ENCODE measurements at places on chromosomes 12 and 14. TPM values are rescaled to one million over a fixed set of nuclear protein-coding genes. Genes with fewer than 3 reads are reported as not detected.

CCDC197 gene
- total RNA-seq, result not detected

MED13L gene
- 178 TPM for total RNA-seq

SLC17A8 gene
- not detected for total RNA-seq

DAO gene
- not detected for total RNA-seq

PMCH gene
- not detected for total RNA-seq

RPL6 gene
- 1,201 TPM for total RNA-seq

DEPDC4 gene
- 1.7 TPM for total RNA-seq

XRCC3 gene
- total RNA-seq, result 23.4 TPM

GZMB gene
- total RNA-seq, result not detected

BDKRB1 gene
- total RNA-seq, result 2.5 TPM

KERA gene
- not detected for total RNA-seq

ADCY6 gene
- 48.9 TPM for total RNA-seq

IRAK3 gene
- 3.5 TPM for total RNA-seq

EGLN3 gene
- 0.19 TPM for total RNA-seq

All from regular cardiac myocyte (primary cell).